CD4-positive, alpha-beta T cell treated with Interleukin-6 at 100 ng/mL for 8 hours (primary cell): ENCODE measurements at places on chromosomes 3 and 15.

GRCh38 chr3:177824190-177824786 lies 627.0 kb upstream of the TBL1XR1 start:
- no peak for DNase-seq

- DNase-seq, result no peak
Observed at GRCh38 chr3:172285844-172286243, 162.4 kb downstream of the GHSR start.

DNA sequence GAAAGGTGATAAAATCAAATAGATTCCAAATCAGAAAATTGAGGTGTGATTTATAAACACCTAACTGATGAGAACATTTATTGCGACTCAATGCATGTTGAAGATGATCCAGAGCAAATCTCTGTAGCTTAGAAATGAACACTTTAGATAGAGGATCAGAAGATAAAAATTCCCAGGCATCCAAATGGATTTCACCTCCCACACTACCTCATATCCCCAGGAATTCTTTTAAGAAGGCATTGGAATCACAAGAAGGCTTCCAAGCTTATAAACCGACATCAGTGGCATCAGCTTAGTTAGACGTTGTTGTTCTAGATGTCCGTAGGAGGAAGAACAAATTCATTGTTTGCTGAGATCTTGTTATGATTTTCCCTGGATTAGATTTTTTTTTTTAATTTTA lies 154.4 kb downstream of the EBLN2 start:
- no peak for DNase-seq

DNA sequence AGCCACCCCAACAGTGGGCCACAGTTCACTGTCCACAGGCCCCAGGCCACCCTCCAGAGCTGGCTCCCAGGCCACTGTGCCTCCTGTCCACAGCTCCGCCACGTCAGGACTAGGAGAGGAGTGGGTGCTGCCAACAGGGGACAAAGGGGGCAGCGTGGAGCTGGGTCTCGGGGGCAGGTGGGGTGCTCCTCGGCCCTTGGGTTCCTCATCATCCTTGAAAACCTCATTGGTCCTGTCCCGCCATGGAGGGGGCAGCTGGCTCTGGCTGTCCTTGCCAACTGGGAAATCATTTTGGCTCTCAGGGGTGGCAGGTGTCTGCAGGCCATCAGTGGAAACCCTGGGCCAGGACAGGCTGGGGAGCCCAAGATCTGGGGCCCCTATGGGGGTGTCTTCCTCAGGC lies 45.2 kb downstream of the ADAMTS7 start:
- no peak for DNase-seq

DNA sequence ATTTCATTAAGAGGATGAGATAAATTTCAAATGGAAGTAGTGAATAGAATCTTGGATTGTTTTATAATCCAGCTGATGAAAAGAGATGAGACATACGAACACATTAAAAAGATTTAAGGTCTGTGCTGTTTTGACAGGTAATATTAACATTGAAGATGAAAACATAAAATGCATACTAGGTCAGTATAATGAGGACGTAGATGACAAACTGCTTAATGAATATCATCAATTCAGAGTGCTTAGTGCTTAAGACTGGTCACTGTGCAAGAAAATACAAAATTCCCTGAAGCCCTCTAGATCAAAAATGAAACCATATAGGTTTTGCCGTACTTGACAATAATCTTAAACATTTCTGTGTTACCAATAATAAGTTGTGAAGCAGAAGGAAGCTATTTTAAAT lies 173.4 kb upstream of the THRB start:
- DNase-seq, result no peak

- no peak for DNase-seq
Observed at GRCh38 chr15:48176112-48176511, 2.0 kb downstream of the MYEF2 start.

- DNase-seq, result no peak
Observed at GRCh38 chr3:114691871-114692270, 398.0 kb downstream of the TIGIT start.

- DNase-seq, result no peak
Observed at GRCh38 chr15:66076591-66077319, 176.8 kb downstream of the MEGF11 start.

GRCh38 chr3:72162649-72163184 lies 377.8 kb upstream of the PROK2 start:
- no peak for DNase-seq

- no peak for DNase-seq
Observed at GRCh38 chr15:28022181-28022580, 76.9 kb downstream of the OCA2 start.

DNA sequence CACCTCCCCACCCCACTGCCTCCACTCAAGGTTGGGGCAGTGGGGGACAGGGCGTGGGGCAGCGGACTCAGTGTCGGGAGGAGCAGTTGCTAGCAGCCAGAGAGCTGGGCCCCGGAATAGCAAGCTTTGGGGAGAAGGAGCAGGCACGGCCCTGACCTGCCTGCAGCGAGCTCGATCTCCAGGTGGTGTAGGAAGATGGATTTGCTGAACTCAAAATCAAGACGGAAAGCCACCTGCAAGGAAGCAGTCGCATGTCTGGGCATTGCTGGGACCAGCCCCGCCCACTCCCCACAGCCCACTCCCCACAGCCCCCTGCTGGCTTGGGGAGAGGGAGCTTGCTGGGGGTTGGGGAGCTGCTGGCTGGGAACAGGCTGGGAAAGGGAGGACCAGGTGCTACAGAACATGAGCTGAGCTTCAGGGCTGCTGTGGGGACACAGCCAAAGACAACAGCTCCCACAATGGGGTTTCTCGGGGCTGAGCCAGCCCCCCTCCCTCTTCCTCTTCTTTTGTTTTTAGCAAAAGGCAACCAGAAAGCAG lies 38.0 kb downstream of the FEM1B start:
- DNase-seq, result no peak

- DNase-seq, result no peak
Observed at GRCh38 chr3:14631687-14632441, 19.7 kb upstream of the CCDC174 start.

DNA sequence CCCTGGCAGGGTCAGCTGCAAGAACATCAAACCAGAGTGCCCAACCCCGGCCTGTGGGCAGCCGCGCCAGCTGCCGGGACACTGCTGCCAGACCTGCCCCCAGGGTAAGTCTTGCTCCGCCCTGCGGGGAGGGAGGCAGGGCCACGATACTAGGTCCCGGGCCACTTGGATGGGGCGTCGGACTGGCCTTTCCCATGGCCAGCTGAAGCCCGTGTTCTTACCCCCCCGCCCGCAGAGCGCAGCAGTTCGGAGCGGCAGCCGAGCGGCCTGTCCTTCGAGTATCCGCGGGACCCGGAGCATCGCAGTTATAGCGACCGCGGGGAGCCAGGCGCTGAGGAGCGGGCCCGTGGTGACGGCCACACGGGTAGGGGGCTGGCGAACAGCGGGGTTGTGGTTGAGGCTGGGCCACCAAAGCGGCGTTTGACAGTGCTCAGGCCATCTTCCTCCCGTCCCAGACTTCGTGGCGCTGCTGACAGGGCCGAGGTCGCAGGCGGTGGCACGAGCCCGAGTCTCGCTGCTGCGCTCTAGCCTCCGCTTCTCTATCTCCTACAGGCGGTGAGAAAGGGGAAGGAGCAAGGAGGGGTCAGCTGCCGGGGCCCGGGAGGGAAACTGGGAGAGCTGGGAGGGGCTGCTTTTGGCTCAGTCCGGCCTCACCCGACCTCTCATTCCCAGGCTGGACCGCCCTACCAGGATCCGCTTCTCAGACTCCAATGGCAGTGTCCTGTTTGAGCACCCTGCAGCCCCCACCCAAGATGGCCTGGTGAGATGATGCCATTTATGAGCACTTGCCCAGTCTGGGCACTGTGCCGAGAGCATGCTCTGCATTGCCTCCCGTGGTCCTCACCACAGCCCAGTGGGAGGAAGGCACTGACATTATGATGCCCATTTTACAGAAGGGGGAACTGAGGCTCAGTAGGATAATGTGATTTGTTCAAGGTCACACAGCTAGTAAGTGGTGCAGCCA lies 1.7 kb downstream of the CHRD start:
- DNase-seq, result no peak
